Hypothalamus (tissue), 51 donors: ENCODE measurements at places on chromosomes 12 and 14.

- no peak for DNase-seq
These were observed 695.6 kb upstream of the LMO3 start for GRCh38 chr12:17301544-17301943.

GRCh38 chr14:81991998-81992397 lies 458.3 kb upstream of the SEL1L start:
- no peak for DNase-seq

GRCh38 chr14:72616294-72616693 lies 277.6 kb downstream of the DPF3 start:
- DNase-seq, result no peak

DNA sequence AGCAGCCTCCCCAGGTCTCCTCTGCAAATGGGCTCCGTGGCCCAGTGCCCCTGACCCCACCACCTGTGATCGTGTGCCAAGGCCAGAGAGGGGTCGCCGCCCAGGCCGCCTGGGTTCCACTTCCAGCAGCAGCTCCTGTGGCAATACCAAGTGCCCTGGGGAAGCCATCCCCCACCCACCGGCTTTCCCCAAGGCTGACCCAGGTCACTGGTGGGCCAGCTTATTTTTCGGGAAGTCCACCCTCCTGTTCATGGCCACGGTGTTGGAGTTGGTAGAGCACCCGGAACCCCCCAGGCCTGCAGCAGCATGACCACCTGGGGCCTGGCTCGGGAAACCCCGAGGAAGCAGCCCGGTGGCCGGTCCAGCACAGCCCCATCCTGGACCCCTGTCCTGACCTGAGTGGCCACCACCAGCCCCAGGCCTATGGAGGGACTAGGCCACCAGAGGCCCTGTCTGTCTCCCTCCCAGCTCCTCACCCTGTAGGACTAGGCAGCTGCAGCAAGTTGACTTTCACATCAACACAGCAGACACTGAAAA lies 40.8 kb upstream of the OASL start:
- DNase-seq, result no peak

DNA sequence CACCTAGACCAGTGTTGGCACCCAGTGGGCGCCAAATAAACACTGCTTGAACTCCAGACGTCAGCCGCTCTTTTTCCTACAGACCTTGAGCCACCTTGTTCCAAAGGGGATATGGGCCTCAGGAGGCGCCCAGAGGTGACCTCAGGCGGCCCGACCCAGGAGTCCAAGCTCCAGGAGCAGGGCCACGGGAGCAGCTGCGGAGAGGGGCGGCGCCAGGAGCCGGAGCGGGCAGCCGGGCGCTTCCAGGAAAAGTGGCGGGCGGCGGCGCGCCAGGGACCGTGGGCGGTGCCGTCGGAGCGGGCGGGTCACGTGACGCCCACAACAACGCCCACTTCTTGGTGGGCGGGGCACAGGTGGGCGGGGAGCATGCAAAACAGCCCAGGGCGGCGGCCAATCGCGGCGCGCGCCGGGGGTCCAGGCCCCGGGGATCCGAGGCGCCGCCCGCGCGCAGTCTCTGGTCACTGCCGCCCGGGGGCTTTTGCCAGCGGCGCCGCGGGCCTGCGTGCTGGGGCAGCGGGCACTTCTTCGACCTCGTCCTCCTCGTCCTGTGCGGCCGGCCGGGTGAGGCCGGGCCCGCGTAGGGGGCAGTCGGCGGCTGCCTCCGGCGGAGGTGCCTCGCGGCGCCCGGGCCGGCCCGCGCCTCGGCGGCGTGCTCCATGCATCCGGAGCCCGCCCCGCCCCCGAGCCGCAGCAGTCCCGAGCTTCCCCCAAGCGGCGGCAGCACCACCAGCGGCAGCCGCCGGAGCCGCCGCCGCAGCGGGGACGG lies at the start of gene ORAI1:
ORAI1 (plus strand) TSS at position 444 of the 766 bp plus-strand sequence.
- peak; percentile 89 for DNase-seq

DNA sequence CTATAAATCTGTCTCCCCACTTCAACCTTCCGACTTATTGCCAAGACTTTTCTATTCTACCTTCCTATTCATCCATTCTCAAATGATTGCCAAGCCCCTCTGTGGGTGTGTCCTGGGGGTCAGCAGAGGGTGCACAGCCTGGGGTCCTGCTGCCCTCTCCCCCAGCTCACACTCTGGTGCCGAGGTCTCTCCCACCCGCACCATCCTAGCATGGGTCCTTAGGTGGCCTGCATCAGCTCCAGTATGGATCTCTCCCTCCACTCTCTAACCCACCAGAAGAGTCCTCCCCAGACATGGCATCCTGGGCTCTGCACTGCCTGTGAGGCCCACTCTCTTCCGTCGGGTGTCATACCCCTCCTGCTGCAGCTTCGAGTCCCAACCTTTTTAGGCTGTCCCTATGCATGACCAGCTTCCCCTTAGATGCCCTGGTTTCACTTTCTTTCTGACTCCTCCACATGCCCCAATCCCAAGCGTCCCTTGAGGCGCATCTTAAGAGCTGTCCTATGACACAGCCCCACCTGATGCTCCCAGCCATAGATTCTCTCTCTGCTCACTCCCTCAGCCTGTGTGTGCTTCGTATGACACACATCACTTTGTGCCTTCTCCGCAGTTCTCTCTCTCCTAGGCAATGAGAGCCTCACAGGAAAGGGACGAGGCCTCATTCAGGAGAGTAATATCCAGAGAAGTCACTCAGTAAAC lies 43.9 kb downstream of the GIT2 start:
- no peak for DNase-seq
